ENCODE measurements at places on chromosomes 12 and 14.

DNA sequence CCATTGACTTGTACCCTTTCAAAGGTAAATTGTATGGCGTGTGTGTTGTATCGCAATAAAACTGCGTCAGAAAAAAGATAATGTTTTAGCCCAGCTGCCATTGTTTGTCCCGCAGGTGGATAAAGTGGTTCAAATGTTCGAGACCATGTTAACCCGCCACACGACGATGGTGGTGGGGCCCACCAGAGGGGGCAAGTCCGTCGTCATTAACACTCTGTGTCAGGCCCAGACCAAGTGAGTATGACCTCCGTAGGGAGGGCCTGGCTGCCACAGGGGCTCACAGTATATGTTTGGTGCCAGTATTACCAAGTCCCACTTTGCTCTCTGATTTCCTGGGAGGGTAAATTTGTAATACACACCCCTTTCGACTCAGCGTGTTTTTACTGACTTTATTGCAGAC lies 96.9 kb downstream of the DNAH10 start:
- no peak for DNase-seq

GRCh38 chr12:13152281-13152680 lies 44.2 kb upstream of the EMP1 start:
- no peak for DNase-seq

DNA sequence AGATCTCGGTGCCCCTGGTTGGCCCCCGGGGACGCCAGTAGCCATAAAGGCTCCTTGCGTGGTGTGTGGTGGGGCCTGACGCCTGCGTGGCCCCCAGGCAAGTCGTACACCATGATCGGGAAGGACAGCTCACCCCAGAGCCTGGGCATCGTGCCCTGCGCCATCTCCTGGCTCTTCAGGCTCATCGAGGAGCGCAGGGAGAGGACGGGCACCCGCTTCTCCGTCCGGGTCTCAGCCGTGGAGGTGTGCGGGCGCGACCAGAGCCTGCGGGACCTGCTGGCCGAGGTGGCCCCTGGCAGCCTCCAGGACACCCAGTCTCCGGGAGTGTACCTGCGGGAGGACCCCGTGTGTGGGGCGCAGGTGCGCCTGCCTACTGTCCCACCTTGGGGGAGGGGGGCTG lies 34.5 kb downstream of the KIF26A start:
- no peak for DNase-seq

GRCh38 chr12:19752712-19753111 lies 313.4 kb downstream of the AEBP2 start:
- DNase-seq = no peak

DNA sequence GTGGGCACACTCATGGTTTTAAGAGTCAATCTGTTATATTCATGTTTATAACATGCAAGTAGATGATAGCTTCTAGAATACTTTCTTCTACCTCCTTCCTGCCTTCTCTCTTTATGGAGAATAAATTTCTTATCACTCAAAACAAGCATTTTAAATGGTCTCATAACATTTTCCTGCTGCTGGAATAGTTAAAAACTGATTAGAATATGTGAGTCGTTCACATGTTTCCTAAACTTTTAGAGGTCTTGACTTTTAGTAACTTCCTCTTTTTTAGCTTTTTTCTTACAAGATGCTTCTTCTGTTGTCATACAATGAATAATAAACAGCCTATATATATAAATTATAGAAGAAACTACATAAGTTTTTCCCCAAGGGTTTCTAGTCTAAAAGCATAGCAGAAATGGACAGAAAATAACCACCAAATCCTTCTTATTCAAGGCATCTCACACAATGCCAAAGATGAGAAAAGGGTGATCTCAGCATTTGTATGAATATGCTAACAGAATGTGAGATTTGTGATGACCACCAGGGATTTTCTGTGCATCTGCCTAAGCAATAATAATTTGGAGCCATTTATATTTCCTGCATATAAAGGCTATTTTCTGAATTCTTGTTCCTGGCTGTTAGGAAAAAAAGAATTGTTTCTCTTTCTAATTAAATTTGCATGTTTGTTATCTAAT lies 127.8 kb downstream of the DAAM1 start:
- DNase-seq = no peak

GRCh38 chr12:107447336-107447735 lies 238.3 kb upstream of the PWP1 start:
- DNase-seq = no peak

- no peak for DNase-seq
These were observed 35.8 kb downstream of the ATP2A2 start for GRCh38 chr12:110316861-110317260.

DNA sequence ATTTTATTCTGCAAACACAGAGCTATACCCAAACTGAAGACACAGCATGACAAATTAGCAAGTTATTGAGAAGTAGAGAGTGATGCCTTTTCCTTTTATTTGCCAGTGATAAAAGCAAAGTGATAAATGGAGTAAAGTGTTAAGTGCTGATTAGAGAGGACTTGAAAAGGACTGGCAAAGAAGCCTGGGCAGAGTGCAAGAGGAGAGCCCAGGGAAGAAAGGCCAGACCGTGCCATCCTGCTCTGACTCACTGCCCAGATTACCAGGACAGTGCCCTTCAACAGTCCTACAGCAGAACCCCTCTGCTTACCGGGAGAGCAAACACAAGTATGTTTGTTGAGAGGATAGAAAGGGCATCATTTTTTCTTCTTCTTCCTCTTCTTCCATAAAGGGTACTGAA lies 106.5 kb downstream of the ETV6 start:
- no peak for DNase-seq

GRCh38 chr12:52965337-52965731 lies 16.4 kb downstream of the KRT18 start:
- no peak for DNase-seq

DNA sequence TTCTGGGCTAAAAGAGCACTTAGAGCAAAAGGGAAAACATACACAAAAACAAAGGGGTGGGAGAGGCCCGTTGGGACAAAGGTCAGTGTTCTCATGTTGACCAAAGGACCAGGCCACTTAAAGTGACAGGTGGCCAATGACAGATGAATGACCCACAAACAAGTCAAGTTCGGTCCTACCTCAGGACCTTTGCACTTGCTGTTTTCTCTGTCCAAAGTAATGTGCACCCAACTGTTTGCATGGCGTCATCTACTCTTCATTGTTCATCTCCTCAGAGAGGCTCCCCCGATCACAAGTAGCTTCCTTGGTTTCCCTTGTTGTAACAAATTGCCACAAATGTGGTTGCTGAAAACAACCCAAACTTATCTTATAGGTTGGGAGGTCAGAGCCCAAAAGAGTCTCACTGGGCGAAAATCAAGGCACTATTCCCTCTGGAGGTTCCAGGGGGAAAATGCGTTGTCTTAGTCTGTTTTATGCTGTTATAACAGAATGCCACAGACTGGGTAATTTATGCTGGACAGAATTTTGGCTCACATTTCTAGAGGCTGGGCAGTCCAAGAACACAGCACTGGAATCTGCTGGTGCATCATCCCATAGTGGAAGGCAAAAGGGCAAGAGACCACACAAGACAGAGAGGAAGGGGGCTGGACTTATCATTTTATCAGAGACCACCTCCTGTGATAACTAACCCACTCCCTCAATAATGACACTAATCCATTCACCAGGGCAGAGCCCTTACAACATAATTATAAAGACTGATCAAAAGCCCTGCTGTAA lies 23.9 kb downstream of the CLMN start:
- peak; percentile 70 for DNase-seq

- DNase-seq = no peak
These were observed 95.5 kb downstream of the ARF6 start for GRCh38 chr14:49988080-49988990.

- no peak for DNase-seq
These were observed 110.0 kb upstream of the CPM start for GRCh38 chr12:69042970-69043369.

DNA sequence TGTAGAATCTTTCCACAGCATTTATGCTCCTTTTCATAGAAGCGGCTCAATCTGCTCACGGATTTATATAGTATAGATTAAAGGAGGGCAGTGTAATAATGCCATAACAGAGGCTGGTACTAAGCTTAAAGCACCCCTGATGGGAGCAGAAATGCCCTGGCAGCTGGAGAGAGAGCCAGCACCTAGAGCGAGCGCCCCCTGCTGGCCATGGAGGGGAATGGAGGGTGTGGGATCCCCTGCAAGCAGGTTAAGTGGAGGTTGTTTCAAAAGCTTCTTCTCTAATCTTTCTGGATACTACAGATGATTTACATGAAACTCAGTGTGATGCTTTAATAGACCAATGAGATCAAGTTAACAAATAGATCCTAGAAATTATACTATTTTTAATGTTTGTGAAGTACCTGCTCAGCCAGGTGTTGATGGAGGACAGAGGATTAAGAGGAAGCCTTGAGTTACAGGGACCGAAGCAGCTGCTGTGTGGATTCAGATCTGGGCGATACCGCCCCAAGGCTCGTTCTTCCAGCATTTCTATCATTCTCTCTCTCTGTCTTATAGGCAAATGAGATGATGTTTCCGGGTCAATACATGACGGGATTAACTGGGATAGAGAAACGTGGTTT lies 1519.3 kb upstream of the TMEM132C start:
- DNase-seq = peak; percentile 50

DNA sequence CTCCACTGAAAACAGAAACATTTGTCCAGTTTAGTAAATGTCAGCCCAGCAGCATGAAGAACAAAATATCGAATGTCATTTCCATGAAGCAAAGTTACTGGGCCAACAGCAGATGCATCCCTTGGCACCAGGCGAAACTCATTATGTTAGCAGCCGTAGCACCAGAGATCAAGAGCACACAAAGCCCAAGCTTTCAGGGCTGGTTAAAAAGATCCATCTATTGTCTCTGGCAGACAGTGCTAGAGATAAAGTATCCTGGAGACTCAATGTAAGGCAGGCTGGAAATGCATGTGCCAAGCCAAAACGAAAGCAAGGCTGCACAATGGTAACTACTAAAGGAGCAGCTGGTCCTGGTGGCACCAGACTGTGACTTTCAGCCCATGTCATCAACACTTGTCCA lies 120.3 kb upstream of the PLEKHG7 start:
- DNase-seq = no peak

- no peak for DNase-seq
These were observed 4.1 kb downstream of the CLEC2B start for GRCh38 chr12:9864913-9865675.

- DNase-seq = no peak
These were observed 37.1 kb downstream of the SOCS2 start for GRCh38 chr12:93609281-93610192.

DNA sequence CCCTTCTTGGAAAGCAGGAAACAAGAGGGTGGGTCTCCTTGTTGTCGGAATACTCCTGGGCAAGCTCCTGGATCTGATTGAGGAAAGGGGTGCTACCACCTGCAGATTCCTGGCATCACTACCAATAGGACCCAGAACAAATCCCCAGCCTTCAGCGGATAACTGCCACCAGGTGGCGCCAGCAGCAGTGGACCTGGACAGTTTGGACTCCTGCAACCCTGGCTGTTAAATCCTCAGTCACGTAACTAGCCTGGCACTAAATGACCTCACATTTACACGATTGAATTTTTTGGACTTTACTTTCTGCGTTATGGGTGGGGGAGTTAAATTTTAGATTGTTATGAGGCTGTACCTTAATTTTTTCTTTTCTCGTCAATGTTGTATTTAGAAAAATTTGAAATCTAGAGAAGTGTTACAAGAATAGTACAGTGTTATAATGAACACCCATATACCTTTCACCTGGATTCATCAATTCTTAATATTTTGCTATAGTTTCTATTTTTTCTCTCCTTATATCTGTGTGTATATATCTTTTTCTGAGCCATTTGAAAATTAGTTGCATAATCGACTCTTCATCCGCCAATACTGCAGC lies 95.6 kb downstream of the GAS2L3 start:
- peak; percentile 79 for DNase-seq

DNA sequence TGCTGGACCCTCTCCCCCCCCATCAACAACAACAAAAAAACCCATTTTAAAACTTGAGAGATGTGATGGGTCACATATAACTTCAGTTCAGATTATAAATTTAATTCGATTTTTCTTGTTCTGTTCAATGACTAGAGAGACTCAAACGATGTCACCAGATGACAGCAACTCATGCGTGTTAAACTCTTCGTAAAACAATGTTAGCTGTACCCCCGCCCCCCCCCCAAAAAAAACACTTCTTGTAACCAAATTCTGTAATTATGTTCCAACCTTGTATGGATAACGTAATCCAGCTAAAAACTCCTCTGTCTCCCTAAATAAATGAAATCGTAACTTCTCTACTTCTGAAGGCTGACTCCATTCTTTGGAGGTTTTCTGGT lies 614 bp upstream of the NACA start:
- DNase-seq = no peak

- no peak for DNase-seq
These were observed 5.9 kb downstream of the GPR84 start for GRCh38 chr12:54358191-54358944.

GRCh38 chr12:22539055-22539454 lies 5.3 kb downstream of the C2CD5 start:
- no peak for DNase-seq

All from left lobe of liver (tissue), 2 donors.